GM12864 (cell line): ENCODE measurements at places on chromosomes 2 and 18.

DNA sequence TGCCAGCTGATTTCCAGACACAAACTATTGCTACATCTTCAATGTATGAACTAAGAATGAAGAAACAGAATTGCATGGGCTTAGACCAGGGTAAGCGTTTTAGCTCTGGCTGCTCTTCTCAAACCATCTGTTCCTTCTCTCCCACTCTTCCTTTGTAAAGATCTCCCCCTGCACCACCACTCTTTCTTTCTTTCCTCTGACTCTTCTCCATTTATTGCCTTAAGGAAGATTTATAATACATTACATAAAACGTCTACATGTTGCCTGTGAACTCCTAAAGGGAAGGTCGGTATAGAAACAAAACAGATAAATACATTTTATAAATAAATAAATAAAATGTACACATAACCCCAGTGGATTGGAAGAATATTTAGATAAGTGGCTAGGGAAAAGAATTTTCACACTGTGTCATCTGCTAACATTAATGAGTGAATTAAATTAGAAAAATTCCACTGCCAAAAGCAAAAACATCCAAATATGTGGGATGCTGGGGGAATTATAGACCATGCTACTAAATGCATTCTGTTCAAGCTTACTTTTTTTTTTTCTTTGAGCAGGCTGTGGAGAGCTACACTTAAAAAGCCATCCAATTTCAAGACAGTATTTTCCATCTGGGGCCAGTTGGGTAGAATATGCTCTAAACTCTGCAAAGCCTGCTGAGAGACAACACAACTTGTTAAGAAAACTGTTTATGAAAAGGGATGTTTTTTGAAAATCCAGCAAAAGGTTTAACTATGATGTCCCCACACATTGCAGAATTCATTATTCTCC lies 41.5 kb downstream of the NCKAP5 start:
- DNase-seq = no peak

GRCh38 chr18:23689616-23690504 lies 607 bp downstream of the LAMA3 start:
- no peak for DNase-seq

- DNase-seq = no peak
Observed at GRCh38 chr2:195687320-195688086, 30.5 kb downstream of the SLC39A10 start.

- no peak for DNase-seq
Observed at GRCh38 chr2:188820576-188820975, 153.6 kb upstream of the COL3A1 start.

DNA sequence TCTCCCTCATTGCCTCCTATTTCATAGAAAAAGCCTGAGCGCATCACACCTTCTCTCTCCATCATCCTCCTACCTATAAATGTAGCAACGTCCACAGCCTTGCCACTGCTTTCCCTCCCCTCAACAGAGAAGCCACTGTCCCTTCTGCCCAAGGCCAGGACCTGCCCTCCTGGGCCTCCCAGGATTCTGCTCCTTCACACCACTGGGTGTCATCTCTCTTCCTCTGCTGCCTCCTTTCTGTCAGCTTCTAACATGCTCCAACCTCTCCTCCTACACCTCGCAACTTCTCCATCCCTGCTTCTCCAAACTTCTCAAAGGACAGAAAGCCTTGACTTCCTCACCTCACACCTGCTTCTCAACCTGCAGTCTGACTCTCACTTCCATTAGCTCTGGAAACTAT lies 21.2 kb upstream of the ME2 start:
- no peak for DNase-seq

DNA sequence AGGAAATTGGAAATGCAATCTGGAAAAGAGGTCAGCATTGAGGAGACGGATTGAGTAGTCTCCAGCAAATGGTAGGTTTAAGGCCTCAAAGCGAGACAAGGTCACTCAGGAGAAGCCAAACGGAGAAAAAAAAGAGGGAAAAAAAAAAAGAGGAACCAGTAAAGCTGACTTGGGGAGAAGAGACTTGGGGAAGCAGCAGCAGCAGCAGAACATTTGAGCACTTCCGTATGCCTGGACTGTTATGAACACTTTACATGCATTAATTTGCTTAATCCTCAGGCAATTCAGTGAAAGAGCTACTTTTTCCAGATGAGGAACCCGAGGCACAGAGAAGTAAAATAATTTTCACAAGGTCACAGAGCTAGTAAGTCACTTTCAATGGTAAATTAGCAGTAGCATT lies 81.3 kb downstream of the OSBPL6 start:
- no peak for DNase-seq

GRCh38 chr18:25099895-25100294 lies 252.1 kb downstream of the ZNF521 start:
- no peak for DNase-seq

GRCh38 chr18:72089432-72089831 lies 454.7 kb downstream of the CBLN2 start:
- no peak for DNase-seq

DNA sequence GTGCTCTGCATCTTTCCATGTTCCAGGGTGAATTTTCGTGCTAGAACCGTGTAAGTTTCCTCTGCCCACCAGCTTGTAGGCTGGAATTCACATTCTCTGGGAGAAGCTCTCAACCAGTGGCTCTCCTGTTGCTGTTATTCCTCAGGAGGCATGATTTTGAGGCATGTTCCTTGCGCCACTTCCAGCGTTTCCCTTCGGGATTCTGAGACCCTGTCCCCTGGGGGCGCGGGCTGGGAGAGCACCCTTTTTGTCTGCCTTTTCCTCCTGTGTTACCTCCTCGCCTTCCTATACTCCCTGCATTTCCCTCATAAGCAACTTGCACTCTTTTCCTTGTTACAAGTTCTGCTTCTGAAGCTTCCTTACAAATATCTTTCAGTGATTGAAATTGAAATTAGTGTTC lies 156.4 kb downstream of the PTPRM start:
- DNase-seq = no peak

DNA sequence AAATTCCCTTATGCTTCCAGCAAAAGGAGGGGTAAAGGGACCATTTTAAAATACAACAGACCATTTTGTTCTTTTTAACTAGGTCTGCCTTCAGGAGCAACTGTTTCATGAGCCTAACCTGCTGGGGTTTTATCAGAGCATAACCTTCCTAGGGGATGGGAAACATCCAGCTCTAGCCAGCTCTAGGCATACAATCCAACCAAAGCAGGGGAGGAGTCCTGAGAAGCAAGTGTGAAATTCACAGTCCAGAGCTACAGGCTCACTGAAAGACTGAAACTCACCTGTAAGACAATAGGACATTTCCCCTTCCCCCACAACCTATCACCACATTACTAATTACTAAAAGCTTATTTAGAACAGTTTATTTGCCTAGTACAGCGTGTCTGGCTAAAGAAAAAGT lies 1296.6 kb upstream of the DDX18 start:
- no peak for DNase-seq

GRCh38 chr2:167692191-167692590 lies 555.2 kb downstream of the STK39 start:
- DNase-seq = no peak

DNA sequence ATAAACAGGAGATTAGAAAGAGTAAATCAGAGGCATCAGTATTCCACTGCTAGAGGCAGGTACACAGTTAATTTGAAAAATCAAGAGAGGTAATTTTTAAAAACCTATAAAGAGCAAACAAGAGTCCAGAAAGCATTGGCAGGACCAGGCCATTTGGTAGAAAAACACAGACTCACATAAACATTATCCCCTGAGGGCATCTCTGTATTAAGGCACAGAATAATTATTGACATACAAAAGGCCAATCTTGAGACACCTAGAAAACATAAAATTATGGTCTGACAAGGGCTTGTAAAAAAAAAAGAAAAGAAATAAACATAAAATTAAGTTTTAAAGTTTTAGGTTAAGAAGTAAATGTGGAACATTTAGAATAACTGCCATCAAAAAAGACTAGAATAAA lies 120.6 kb downstream of the OSBPL1A start:
- DNase-seq = no peak

DNA sequence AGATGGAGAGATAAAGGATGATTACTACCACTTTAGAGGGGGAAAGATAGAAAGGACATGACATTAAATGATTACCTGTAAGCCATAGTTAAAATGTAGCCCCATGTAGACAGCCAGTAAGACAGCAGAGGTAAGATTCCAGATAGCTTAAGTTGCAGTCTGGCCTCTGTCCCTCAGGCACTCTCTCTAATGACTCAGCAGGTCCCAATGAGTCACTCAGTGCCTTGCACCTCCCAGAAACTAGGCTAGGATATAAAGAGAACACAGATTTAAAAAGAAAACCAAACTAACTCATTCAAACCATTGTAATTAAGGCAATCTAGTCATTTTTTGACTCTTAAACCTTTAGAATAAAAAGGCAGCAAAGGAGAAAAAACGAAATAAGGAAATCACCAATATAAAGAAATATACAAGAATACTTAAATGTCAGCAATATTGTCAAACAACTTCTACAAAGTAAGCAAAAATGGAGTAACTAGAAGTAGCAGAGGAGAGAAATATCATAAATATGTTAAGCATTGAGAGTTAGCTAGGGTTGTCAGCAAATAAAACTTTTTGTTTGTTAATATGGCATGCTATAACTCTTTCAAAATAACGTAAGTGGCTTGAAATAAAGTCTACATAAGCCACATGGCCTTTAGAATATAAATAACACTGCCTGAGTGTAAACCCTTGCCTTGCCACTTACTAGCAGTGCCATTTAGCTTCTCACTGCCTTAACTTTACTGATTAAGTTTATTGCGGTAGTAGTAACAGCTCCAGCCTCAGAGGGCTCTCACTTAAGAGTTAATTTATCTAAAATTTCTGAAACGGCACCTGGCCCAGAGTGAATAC lies 48.5 kb downstream of the SOCS6 start:
- DNase-seq = no peak

- no peak for DNase-seq
Observed at GRCh38 chr2:28250006-28250405, 142.7 kb upstream of the FOSL2 start.

GRCh38 chr2:134002391-134002790 lies 251.5 kb upstream of the MGAT5 start:
- no peak for DNase-seq

GRCh38 chr18:76572518-76573247 lies 77.6 kb upstream of the ZNF516 start:
- DNase-seq = no peak

GRCh38 chr2:42890791-42891355 lies 98.5 kb upstream of the HAAO start:
- no peak for DNase-seq

DNA sequence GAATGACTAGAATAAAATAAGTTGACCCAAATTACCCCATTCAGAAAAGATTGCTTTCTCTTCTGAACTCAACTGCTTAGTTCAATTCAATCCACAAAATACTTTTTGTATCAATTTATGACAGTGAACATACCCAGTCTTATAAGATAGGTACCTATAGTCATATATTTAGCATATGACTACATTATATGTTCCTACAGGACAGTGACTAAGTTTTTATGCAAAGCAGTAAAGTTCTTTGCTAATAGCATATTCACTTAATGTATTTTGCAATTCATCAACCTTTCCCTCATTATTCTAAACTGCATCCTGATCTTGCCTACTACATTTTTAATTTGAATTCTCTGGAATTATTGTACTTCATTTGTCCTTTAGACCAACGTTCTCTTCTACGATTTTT lies 30.3 kb upstream of the C2orf15 start:
- DNase-seq = no peak

GRCh38 chr2:146927080-146927711 lies 917.6 kb upstream of the ACVR2A start:
- no peak for DNase-seq

DNA sequence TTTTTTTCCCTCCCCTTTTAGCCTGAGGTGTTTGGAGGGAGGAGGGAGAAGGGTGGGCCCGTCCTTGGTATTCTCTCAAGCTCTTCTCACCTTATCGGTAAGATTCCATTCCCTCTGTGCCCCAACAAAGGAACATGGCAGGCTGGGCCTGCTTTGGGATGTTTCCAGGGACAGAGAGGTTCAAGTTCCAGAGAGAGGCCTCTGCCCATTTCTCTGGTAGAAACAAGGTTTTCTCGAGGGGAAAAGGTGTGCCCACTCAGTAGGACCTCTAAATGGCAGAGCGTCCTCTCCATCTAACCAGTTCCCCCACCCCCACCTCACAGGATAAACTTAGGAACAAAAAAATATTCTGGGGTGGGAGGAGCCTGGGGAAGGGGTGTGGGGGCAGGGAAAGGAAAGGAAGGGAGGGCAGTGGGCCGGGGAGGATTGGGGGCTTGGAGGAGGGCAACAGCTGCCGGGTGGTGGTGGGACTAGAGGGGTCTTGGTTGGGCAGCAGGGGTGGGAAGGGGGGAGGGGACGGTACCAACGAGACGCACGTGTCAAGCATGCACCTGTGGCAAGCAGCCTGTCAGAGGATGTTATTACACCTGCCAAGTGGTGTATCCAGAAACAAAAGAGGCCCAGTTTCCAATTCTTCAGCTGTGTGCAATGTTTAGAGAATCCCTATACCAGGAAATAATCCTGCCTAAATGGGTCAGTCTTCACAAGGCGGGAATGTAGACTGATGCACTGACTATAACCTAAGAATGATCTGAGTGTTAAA lies 2.1 kb downstream of the PCBP1 start:
- no peak for DNase-seq

DNA sequence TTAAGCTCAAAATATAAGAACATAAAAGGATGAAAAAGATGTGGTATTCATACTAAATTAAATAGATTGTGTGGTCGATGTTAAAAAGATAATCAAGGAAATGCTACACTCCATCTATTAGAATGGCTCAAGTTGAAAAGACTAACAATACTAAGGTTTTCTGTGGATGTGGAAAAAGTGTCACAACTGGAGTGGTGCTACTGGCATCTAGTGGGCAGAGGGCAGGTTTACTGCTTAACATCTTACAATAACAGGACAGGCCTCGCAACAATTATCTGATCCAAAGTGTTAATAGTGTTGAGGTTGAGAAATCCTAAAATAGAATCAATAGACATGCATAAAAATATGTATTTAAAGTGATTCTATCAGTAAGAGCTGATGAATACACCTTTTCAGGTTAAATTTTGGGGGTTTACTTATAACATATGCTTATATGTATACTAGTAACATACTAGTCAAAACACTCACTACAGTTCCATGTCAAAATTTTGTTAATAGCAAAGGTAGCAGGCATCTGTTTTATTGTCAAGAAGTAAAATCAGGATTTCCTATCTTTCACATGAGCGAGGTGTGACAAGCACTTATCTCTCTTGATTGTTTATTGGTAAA lies 91.5 kb upstream of the TMEFF2 start:
- no peak for DNase-seq

DNA sequence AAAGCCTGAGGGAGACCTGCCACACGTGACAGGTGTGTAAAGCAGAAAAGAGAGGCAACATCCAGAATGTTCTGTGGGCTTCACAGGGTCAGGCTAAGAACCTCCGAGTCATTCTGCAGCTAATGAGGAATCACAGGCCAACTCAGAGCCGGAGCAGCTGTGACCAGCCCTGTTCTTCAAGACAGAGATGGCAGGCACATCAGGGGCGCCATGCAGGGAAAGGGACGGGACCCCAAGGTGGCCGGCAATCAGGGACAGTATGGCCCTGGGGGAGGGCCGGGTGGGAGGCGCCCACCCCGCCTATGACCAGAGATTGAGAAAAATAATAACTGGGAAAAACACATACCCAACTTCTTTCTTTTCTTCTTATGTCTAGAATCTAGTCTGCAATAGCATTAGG lies 316.7 kb upstream of the SALL3 start:
- DNase-seq = no peak
